ENCODE measurements at places on chromosomes 13 and 19.

GRCh38 chr13:100898431-100898830 is 223.8 kb upstream of the TMTC4 start:
- DNase-seq = no peak

DNA sequence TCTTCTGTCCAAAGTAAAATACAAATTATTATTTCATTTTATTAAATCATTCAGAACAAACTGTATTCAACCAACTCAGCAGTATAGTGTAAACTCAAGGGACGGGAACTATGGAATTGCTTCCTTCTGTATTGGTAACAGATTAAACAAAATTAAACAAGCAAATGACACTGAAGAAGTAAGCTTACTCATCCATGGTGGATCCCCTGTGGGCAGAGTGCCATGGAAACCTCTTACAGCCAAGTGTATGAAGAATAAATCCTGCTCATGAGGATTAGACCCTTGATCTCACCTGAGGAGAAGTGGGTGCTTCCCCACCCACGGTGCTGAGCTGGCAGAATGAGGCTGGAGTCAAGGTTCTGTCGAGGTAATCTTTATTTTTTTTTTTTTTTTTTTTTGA is 18.0 kb upstream of the RFXAP start:
- no peak for DNase-seq

DNA sequence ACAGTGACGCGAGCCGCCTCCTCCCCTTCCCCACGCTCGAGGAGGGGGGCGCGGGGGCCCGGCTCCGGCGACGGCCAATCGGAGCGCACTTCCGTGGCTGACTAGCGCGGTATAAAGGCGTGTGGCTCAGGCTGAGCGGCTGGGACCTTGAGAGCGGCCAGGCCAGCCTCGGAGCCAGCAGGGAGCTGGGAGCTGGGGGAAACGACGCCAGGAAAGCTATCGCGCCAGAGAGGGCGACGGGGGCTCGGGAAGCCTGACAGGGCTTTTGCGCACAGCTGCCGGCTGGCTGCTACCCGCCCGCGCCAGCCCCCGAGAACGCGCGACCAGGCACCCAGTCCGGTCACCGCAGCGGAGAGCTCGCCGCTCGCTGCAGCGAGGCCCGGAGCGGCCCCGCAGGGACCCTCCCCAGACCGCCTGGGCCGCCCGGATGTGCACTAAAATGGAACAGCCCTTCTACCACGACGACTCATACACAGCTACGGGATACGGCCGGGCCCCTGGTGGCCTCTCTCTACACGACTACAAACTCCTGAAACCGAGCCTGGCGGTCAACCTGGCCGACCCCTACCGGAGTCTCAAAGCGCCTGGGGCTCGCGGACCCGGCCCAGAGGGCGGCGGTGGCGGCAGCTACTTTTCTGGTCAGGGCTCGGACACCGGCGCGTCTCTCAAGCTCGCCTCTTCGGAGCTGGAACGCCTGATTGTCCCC is at the start of gene JUNB:
JUNB (plus strand) TSS at position 142 of the 706 bp plus-strand sequence; CDS start at position 428, 286 bp downstream.
- DNase-seq = peak; percentile 96

DNA sequence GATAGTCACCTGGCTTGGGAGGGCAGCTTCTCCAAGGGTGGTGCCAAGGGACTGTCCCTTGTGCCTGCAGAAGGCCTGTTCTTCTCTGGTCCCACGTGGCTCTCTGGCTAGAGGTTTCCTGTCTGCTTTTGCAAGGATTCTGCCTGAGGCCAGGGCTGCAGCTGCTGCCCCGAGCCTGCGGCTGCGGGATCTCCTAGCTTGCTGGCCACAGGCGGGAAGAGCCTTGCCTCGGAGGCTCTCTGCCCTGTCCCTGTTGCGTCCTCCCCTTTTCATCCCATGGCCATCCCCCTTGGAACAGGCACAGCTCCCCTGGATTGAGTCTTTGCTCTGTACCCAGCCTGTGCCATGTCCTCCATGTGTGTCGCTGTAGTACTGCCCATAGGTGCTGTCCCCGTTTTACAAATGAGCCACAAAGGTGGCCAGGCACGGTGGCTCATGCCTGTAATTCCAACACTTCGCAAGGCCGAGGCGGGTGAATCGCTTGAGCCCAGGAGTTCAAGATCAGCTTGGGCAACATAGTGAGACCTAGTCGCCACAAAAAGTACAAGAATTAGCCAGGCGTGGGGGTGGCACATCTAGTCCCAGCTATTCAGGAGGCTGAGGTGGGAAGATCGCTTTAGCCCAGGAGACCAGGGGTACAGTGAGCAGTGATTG is 9.1 kb downstream of the IRF3 start:
- no peak for DNase-seq

- no peak for DNase-seq
Observed at GRCh38 chr13:93881411-93881810, 598.1 kb downstream of the DCT start.

- DNase-seq = no peak
Observed at GRCh38 chr13:76683854-76684253, 202.4 kb downstream of the KCTD12 start.

GRCh38 chr19:19486343-19487076 is 28.8 kb downstream of the TSSK6 start:
- no peak for DNase-seq

GRCh38 chr13:70662231-70662940 is 554.1 kb upstream of the KLHL1 start:
- no peak for DNase-seq

DNA sequence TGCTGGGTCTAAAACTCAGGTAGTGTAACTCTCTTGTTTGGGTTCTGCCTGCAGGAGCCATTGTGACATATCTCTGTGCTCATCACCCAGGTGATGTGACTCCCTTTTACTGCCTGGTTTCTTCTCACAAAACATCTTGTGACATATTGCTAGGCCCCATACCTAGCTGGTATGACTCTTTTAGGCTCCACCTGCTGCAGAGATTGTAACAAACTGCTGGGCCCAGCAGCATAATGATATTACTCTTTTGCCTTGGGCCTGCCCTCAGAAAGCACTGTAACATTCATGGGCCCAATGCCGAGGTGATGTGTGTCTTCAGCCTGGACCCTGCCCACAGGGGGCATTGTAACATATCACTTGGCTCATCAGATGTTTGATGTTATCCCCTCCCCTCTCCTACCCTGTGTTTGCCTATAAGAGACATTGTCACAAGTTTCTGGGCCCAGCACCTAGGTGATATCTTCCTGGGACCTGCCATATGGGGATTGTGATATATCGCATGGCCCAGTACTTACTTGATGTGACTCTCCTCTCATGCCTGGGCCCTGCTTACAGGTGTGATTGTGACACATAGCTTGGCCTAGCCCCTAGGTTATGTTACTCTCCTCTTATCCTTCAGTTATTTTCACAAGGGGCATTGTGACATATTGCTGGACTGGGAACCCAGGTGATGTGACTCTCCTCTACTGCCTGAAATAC is 18.0 kb upstream of the ZNF681 start:
- no peak for DNase-seq

- DNase-seq = no peak
Observed at GRCh38 chr13:43005460-43006236, 13.6 kb upstream of the EPSTI1 start.

DNA sequence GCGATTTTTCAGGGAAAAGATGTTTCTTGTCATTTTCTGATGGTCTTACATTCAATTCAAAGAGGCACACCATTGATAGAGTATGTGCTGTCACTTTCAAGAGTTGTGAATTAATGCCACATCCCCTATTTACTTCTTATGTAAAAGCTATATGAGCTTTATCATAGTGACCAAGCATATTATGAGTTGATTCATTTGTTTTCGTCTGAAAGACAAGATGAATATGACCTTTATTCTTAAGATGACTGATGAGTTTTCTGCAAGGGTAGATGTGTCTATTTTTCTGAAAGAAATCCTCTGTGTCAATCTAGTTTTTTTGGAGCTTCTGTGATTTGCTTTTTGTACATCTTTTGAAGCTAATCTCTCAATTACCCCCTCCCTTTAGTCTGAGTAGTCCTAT is 676.3 kb upstream of the ARGLU1 start:
- no peak for DNase-seq

DNA sequence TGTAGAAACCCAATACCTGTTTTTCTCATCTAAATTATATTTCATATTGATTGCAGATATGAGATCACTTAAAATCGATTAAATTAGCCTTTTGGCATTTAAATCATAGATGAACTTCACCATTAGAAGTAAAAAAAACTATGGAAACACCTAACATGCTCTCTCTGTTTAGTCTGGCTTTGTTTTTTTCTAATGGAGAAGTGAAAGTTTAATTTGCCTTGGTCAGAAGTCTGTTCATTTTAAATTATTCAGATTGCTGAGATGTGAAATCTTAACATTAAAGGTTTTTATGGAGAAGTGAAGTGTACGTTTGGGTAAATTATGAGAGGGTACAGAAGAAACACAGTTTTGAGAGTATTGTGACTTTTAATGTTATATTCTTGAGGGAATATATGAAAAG is 6.7 kb downstream of the SUGT1 start:
- DNase-seq = no peak

GRCh38 chr19:23528376-23528775 is 133.1 kb upstream of the ZNF91 start:
- no peak for DNase-seq

DNA sequence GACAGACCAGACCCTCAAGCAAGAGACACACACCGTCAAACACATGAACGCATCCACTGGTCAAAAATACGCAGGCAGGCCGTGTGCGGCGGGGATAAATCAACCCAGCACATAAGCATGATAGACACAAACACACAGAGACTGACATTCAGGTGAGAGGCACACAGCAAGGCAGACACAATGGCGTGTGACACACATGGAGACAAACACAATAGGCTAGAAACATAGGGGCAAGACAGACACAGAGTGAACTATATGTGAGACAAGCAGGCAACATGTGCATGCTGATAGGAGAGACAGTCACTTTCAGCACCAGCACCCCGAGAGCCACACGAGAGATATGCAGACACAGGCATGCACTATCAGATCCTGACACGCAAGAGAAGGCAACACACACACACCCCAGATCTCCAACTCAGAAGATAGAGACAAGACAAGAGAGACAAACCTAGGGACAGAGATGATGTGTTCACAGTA is 6.9 kb upstream of the JUNB start:
- DNase-seq = no peak

DNA sequence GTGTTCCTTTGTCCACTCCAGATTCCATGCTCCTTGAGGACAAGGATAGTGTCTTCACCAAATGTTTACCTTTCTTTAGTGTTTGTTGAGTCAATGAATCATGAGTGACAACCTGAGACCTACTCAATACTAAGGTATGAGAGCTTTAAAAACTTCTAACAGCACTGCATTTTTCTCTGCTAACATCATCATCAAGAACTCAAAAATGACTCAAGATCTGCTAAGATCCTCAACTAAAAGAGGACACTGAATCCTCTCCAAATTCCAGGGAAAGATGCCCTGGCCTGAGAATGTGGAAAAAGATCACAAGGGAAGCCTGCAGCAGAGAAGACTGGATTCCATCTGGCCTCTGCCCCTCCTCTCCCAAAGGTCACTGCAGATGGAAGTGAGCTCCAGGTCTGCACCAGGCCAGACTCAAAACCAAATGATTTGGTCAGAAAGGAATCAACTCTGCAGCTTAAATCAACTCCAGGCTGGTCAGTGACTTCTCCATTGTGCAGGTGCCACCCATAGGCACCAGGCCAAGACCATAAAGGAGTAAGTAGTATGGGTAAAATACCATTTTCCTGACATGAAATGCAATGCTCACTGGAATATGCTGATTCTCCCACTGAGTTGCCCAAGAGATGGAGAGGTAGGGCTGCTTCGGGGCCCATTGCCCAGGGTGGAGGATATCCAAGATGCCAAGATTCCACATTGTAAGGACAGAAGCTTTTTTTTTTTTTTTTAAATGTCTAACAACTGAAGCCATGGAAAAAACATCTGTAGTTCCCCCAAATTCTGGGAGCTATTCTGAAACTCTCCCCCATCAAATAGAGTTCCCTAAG is 89.5 kb upstream of the DOCK9 start:
- no peak for DNase-seq

GRCh38 chr13:113765564-113765910 is 6.5 kb downstream of the TMEM255B start:
- DNase-seq = no peak

DNA sequence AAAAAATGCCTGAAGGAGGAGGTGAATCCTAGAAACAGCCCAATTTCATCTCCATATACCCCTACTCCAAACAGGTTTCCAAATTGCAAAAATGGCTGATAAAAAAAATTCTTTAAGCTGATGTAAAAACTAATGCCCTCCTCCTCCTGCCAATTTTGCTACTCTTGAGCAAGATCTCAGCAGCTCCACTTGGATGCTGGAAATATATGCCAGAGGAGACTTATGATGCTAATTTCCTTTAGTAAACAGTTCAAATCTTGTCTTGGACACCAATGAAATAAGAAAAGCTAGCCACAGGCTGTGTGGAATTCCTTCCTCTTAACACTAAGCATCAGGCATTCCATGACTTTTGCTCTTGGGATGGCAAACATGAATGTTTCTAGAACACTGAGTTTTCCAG is 67.5 kb downstream of the INSR start:
- no peak for DNase-seq

GRCh38 chr13:113152691-113152983 is 5.8 kb upstream of the PROZ start:
- no peak for DNase-seq

- no peak for DNase-seq
Observed at GRCh38 chr19:15110418-15110815, 3.2 kb downstream of the SYDE1 start.

GRCh38 chr19:55902080-55902751 is 29.9 kb downstream of the NLRP13 start:
- DNase-seq = no peak

GRCh38 chr19:50478901-50479715 is 2.5 kb upstream of the GARIN5A start:
- no peak for DNase-seq

DNA sequence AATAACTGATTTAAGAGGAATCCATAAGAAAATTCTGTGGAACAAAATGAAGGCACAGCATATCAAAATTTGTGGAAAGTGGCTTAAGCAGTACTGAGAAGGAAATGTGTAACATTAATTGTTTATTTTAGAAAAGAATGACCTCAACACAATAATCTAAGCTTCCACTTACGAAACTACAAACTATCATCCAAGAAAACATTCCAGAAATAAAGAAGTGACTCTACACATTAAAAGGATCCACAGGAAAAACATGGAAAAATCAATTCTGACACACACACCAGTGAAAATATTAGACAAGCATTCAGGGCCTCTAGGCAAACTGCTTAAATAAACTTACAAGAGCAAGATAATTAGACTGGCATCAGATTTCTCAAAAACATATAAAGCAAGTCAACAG is 14.0 kb downstream of the EXOSC8 start:
- DNase-seq = no peak

DNA sequence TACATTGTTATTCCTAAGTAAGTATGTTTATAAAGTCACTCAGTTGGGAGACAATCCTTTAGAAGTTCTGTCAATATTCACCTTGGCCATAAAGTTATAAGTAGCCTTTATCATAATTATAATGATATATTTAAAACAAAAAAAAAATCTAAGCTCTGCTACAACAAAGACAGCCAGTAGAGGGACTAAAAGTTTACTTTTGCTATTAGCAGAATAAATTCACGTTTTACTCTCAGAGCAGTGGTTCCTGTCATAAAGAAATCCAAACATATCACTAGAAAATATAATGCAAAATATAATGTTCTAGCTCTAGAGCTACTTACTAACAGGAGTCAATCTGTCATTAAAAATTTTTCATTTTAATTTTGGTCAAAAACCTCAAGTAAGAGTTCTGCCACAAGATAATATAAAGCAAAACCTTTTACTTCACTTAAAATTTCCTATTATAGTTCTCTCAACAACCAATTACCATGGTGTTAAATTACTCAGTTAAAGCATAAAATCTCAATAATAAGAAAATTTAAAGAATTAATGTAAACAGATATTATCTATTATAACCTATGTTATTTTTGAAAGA is 17.7 kb downstream of the INTS6 start:
- no peak for DNase-seq

All from activated T-helper 1 cell treated with Interleukin-2 at 50 U/mL for 16 hours (primary cell).